ENCODE measurements at places on chromosomes 4 and X.

GRCh38 chrX:136271300-136271699 lies 20.1 kb upstream of the MAP7D3 start:
- DNase-seq, result no peak

GRCh38 chr4:145819853-145820181 lies 118.8 kb downstream of the ZNF827 start:
- no peak for DNase-seq

DNA sequence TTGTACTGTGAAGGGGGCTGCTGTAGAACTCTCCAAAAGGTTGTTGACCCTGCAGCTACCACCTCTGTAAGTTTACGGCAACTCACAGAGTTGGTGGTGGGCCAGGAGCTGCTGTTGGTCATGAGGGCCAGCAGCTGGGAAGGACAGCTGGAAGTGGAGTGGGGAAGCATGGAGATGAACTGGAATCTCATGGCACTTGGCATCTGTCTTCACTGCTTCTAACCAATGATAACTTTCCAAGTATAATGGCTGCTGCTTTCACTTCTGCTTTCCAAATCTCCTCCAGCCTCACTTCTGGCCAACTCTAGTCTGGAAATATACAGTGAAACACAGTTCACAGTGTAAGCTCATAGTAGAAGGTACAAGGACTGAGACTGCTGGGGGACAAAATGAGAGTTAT lies 126.5 kb upstream of the INTU start:
- peak; percentile 5 for DNase-seq

DNA sequence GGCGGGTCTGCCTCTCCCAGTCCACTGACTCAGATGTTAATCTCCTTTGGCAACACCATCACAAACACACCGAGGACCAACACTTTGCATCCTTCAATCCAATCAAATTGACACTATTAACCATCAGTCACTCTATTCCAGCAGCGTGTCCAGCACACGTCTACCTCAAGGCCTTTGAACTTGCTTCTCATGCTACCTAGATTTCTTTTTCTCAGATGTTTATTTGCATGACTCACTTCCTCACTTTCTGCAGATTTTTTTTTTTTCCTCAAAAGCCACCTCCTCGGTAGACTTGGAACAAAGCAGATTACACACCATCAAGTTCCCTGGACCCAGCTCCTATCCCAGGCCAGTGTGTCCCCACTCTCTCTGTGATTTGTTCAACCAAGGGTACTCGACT lies 49.5 kb downstream of the SUPT20HL2 start:
- DNase-seq, result no peak

DNA sequence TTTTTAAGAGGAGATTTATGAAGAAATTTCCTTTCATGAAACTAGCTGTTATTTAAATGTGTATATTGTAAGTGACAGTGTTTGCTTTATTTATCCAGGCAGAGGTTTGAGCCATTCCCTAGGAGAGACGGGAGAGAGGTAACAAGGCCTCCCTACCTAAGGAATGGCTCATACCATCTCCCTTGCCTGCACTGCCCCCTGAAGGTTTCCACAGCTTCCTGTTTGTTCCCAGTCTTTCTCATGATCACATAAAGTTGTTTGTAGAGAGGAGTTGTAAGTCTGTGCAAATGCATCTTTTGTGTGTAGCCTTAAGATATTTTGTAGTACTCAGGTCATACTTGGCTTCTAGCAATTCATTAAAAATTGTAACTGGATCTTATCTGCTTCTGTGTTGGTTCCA lies 1504.5 kb upstream of the PCDH10 start:
- DNase-seq, result no peak

GRCh38 chrX:66166671-66167070 lies 2.6 kb downstream of the HEPH start:
- DNase-seq, result no peak

DNA sequence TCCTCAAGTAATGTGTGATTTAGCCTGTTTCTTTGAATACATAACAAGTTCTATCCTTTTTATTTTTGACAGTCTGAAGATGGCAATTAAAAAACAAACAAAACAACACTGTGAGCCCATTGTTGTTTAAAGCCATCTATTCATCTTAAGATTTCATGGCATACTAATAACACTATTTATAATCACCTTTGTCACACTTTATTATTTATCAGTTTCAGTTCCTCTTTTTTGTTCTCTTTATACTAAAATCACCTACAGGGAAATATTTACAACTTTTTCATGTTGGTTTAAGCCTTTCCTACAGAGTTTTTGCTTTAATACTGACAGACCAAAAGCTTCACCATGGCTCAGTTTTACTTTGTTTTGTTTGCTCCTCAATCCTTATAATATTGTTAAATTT lies 247.4 kb upstream of the CTSO start:
- DNase-seq, result no peak

GRCh38 chr4:174217273-174218126 lies 66.0 kb downstream of the FBXO8 start:
- DNase-seq, result peak; percentile 15

DNA sequence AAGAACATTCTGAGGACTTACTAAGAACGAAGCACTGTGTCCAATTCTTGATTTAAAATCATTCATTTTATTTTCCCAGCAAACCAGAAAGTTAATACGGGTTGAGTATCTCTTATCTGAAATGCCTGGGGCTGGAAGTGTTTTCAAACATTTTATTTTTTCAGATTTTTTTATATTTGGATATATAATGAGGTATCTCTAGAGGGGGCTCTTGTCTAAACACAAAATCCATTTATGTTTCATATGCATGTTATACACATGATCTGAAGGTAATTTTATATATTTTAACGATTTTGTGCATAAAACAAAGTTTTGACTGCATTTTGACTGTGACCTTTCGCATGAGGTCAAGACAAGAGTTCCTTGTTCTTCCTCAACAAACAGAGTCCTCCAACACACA lies 320.9 kb downstream of the ASMT start:
- DNase-seq, result no peak

GRCh38 chr4:26022346-26023202 lies 108.6 kb downstream of the SMIM20 start:
- DNase-seq, result no peak

- no peak for DNase-seq
Observed at GRCh38 chrX:69025802-69026301, 139.4 kb downstream of the PJA1 start.

DNA sequence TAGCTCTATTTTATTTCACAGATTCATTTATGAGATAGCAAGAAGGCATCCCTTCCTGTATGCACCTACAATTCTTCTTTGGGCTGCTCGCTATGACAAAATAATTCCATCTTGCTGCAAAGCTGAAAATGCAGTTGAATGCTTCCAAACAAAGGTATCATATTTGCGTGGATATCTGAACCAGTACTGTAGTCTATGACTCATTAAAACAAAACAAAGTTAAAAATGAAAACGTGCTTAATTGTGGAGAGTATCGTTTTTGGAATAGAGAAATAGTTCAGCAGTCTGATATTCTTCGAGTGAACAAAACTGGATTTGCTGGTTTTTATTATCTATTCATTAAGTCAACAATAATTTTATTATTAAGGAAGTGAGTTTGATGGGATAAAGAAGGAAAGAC lies 6.3 kb downstream of the AFP start:
- DNase-seq, result no peak

DNA sequence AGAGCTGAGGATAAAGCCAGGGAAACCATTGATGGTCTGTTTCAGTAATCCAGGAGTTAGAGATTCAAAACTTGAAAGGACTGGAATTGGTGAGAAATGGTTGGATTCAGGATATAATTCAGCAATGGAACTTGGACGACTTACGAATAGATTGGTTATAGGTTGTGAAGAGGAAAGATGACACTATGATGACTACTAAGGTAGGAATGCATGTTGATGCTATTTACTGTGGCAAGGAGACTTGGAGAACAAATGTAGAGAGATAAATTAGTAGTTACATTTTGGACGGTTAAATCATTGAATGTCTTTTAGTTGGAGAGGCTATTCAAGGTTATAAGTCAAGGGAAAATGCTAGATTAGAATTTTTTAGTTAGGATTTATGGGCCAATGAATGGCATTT lies 365.4 kb upstream of the TECRL start:
- DNase-seq, result no peak

GRCh38 chr4:150436598-150437370 lies 145.2 kb upstream of the MAB21L2 start:
- no peak for DNase-seq

GRCh38 chr4:31365006-31365690 lies 645.0 kb downstream of the PCDH7 start:
- no peak for DNase-seq

DNA sequence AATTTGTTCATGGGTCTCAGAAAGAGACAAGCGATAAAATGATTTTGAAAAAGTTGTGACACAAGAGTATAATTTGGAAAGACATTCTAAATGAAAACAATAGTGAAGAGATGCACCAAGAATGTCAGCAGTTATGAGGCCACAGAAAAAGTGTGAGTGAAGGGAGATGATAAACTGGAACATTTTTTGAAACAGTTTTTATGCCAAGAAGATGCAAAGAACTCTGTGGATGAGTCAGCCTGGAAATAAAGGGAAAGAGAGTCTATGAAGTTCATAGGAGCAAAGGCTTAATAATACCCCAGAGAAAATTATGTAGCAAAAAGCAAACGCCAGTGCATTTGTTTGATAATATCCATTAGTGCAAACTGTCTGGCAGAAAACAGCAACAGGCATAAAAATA lies 188.4 kb upstream of the TBC1D9 start:
- DNase-seq, result no peak

DNA sequence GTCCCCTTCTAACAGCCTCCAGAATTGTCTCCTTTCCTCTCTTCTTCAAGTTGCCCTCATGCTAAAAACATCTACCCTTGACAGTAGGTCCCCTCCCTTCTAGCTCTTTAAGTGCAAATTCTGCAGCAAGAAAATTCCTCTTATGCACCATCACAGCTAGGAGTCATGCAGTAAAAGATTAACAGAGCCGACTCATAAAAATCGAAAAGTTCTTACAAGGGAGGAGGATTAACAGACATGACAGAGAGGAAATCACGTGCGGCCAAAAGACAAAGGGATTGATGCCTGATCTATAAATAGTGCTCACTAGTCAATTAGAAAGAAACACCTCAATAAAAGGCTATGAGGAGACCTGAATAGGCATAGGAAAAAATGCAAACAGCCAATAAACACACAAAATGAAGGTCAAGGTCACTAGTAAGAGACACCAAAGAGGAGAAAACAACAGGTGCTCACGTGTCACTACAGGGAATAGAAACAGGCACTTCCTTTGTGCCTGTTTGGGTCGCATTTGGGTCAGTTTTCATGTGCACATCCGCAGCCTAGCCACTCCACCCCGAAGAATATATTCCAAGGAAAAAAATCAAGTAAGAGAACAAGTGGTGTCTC lies 3.4 kb downstream of the RNF212 start:
- no peak for DNase-seq

DNA sequence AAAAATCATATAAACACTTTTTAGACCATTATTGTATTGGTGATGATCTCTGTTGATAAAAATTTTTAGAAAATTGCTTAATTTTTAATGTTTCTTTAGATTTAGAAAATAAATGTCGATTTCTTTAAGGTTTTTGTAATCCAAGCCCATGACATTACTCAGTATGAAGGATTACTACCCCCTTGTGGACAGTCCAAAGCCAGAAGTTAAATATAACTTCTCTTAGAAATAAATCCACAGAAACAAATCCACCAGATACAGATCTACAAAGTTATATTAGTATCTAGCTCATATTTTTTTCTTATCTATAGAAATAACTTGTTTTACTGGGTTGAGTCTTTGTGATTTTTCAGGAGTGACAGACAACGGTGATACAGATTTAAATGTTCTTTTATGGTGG lies 18.9 kb downstream of the TIFA start:
- no peak for DNase-seq

DNA sequence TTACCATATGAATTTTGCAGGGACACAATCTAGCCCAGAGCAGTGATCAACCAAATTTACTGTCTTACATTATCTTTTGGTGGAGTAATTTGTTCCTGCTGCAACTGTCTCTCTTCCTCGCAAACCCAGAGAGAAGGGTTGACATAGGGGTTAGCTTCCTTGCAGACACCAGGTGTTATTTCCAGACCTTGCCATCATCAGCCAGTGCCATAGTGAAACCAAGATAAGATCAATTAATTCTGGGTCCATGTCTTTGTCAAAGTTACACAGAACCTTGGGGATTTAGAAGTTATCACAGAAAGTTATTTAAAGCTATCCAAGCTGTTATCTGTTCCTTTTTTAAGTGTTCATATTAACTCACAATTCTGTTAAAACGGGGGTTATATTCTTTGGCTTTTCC lies 23.6 kb upstream of the GPRIN3 start:
- DNase-seq, result no peak

DNA sequence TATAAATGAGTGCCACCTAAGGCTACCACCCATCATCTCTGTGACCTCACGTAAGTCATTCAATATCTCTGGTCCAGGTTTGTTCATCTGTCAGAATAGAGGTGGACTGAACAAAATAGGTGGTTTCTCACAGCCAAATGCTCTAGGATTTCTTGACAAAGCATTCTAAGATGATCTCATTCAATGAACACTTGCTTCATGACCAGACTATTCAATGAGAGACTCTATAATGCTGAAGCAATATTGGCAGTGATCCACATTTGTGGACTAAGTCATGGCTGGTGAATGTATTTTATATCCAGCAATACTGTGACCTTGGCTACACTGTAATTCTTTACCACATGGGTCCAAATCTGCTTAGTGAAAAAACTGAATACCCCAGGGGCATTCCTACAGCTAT lies 37.9 kb downstream of the LDB2 start:
- DNase-seq, result no peak

GRCh38 chrX:110415440-110416170 lies 57.0 kb downstream of the RTL9 start:
- DNase-seq, result no peak

DNA sequence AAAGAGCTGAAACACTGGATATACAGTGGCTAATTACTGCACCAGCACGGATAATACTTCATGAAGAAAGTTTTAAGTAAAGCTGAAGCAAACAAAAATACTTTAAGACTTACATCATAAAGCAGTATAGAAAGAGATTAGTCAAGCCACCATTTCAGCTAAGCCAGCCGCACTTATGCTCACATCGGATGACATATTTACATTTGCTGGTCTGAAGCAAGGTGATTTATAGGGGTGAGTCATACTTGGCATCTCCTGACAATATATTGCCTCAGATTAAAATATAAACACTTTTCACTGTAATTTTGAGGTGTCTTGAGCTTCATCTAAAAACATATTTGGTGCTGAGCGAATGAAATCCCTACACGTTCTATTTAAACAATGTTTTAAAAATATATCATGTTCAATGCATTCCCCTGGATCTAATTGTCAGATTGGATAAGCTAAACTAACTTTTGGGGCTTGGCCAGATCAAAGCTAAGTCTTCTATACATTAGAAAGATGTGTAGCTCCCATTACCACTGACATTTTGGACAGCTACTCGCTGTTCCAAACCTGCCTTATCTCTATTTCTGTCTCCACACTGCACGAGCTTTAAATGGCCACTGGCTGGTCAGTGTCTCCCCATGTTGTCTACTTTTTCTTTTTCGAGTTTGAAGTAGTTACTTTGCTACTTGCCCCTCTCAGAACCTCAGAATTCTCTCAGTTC lies 103.2 kb downstream of the VCX2 start:
- no peak for DNase-seq

- no peak for DNase-seq
Observed at GRCh38 chr4:71665358-71665757, 118.5 kb downstream of the GC start.

All from heart right ventricle (tissue), 16 donors.